Left cardiac atrium (tissue), 4 donors: ENCODE measurements at places on chromosomes 11 and 22.
A peak's percentile ranks its signal among the peaks of the same experiment; 100 is the strongest.

DNA sequence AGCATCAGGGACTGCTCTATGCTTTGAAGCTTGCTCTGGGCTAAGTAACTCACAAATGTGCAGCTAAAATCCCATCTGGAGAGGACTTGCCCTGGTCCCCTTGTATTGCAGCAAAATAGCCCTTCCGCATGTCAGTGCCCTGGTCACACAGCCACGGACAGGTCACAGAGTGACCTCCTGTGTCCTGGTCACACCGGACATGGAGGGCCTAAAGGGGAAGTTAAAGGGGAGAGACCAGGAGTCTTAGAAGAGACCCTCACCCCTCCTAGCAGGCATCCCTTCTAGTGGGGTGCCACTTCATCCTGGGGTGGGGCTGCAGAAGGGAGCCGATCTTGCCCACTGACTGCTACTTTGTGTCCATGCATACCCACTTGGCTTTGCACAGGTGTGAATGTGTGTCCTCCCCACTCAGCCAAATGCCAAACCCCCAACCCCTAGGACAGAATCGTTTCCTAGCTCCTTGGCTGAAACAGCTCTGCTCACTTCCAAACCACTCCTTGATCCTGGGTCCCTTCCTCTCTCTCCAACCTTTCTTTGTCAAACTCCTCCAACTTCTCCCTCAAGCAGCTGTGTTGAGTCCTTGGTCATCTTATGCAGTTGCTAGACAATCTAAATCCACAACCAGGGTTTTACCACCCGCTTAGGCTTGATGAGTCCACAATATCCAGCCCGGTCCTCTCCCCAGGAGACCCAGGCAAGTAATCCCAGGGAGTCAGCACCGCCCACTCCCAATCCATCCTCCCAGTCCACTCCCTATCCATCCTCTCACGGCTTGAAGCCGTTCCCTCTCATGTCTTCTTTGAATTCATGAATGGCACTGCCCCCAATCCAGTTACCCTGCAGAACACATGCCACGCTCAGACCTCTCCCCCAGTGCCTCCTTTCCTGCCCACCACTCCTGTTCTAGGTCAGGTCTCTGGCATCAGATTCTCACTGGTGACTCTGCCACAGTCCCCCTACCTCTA is 3.3 kb upstream of the FXYD6 start:
- no peak for DNase-seq

DNA sequence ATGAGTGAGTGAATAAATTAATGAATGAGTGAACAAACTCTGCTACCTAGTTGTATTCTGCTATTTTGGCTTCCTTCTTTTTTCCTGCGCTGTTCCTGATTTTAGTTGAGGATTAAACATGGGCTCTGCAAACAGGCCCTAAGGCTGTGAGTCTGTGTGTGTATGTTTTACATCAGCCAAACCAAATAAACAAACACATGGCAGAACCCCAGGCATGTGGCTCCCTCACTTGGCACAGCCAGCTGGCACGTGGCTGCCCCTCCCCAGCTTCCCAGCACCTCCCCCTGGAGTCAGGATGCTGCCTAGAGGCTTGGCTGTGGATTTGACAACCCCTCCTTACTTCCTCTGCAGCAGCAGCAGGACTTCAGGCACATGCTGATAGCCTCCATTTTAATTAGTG is 593.2 kb downstream of the INSC start:
- peak; percentile 57 for DNase-seq

- DNase-seq = no peak
Observed at GRCh38 chr22:40196628-40197360, 19.1 kb downstream of the TNRC6B start.

DNA sequence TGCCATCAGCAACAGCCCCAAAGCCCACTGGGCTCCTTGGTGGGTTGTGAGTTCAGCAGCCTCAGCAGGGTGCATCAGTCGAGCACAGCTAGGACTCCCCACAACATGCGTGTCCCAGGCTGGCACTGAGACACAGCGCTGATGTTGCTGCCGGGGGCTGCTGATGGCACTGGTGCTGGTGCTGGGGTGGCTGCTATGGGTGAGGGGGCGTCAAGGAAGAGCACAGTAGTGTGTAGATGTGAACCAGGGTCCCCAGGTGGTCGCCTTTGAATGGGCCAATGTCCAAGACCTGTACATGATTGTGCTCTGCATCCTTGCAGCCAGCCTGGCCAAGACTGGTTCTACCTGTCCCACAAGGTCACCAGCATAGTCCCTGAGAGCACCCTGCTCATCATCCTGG is 121.3 kb upstream of the SERPIND1 start:
- no peak for DNase-seq

DNA sequence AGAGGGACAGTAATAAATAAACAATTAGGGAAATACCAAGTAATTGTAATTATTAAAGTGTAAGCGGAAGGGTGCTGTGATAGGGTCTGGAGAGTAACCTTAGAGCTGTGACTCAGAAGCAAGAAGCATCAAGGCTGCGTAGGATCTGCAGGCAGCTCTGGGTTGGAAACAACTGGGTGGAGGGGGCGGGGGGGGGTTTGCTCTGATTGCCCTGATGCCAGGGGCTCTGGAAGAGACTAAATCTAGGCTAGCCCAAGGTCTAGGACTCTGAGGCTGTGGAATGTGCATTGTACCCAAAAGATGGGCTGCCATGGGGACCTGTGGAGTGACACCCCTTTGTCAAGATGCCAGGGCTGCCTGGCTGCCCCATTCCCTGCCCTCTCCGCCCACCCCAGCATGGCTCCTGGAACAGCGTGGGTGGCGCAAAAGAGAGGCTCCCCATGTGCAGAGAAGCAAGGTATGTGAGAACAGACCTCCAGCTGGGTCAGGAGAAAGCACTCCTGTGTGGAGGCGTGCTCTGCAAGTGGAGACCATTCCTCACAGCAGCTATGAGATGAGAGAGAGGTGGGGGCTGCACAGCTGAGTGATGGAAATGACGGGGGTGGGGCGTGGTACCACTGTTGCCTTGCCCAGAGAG is 101.1 kb upstream of the CRYBB3 start:
- no peak for DNase-seq

- no peak for DNase-seq
Observed at GRCh38 chr11:83542861-83543260, 256.7 kb upstream of the CCDC90B start.

DNA sequence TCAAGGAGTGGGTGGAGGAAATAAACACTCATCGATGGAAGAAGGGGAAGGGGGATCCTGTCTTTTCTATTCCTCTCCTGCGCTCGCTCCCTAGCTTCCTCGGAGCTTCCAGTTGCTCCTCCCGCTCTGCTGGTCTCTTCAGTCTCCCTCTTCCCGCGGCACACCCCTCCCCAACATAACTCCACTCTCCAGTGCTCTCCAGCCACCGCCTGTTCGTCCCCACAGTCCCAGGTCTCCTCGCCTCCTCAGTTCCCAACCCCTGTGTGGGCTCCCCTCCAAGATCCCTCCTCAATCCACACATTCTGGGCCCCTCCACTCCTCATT is 438 bp downstream of the ZW10 start:
- peak; percentile 26 for DNase-seq

DNA sequence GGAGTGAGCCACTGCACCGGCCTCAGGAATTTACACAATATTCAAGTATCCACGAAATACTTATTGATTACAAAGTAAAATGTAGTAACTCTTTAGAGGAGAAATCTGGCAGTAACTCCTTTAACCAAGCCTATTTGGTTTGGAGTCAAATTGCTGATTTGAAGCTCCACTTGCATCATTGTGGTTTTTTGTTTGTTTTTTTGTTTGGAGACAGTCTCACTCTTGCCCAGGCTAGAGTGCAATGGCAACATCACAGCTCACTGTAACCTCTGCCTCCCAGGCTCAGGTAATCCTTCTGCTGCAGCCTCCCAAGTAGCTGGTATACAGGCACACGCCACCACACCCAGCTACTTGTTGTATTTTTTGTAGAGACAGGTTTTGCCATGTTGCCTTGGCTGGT is 6.4 kb upstream of the QSER1 start:
- no peak for DNase-seq

DNA sequence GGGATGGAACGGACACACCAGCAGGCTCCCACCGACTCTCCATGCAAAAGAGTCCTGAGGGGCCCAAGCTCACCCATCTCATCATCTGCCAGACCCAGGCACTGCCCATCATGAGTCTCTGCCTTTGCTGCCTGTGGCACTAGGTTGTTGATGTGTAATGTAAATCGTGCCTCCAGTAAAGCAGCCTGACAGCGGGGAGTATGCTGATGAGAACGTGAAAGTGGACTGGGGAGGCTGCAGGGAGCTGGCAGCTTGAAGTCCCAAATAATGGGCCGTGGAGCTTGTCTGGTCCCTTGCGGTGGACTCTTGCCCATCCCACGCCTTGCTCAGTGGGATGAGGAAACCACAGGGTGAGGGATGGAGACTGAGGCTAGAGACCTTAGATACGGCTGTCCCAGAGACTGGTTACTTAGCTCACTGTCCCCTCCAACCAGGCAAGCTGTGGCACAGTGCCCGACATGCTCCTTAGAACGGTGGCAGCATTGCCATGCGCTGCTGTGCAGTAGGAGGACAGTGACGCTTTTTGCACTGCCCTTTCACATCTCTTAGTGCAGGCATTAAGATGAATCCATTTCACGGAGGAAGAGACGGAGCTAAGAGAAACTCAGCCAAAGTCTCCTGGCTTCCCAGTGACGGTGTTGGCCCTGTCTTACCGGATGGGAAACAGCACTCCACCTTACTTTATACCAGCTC is 39.6 kb upstream of the PLET1 start:
- DNase-seq = peak; percentile 42

DNA sequence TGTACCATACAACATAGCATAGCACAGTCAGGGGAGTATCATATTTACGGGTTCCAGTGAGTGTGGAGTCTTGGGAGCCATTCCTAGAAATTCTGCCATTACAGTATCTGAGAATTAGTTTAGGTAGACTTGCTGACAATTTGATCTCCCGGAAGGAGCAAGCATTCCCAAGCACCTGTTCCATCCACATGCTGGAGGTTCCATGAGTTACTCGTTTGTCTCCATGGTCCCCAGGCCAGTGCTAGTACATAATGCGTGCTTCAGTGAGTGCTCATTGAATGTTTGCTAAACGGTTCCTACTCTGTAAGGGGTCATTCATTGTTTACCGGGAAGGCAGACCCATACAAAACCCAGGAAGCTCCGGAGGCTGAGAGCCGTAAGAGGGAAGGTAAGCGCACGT is 27.4 kb upstream of the MYOD1 start:
- no peak for DNase-seq

DNA sequence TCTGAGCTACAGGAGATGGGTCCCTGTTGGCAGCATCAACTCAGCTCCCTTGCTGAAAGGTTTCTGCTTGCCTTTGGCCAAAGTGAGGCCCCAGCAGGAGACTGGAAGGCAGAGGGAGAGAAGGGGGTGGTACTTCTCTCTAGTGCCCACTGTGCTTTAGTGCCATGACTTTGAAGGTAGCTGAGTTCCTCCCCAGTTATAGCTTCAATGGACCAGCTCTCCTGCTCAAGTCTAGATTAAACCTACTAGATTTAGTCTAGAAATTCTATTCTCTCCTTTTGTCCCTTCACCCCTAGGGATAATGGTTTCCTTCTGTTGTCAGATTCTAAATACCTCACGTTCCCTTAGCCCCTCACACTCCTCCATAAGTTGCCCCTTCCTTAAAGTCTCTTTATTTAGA is 119.2 kb downstream of the TIMP3 start:
- no peak for DNase-seq

- no peak for DNase-seq
Observed at GRCh38 chr11:134785660-134786284, 373.7 kb upstream of the B3GAT1 start.

- peak; percentile 64 for DNase-seq
Observed at GRCh38 chr11:47980907-47981621, 705 bp downstream of the PTPRJ start.

DNA sequence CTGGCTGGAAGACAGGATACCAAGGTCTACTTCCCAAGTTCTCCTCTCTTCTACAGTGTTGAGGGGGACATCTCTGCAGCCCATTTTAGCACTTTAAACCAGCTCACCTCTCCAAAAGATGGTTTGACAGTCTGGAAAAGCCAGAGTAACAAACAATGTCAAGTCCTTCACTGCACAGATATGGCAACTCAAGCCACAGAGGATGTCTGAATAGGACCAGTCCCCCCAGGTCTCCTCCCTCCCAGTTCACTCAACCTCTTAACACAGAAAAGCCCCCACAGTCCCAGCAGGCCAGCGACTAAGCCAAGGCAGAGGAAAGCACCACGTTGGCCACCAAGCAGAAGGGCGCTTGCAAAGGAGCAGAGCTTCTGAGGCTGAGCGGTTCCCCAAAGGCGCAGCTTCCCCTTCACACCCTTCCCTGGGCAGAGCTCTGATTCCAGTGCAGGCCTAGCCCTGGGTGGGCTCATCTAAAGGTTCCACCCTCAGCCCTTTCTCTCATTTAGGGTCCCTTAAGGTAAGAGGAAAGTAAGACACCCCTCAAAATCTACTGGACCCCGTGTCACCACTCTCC is 62.7 kb downstream of the PAK1 start:
- DNase-seq = peak; percentile 24

- DNase-seq = no peak
Observed at GRCh38 chr11:44701276-44701675, 25.5 kb upstream of the TSPAN18 start.

- DNase-seq = no peak
Observed at GRCh38 chr11:103997082-103997481, 39.4 kb upstream of the DDI1 start.

GRCh38 chr11:92915551-92915950 is 53.9 kb upstream of the MTNR1B start:
- DNase-seq = no peak

DNA sequence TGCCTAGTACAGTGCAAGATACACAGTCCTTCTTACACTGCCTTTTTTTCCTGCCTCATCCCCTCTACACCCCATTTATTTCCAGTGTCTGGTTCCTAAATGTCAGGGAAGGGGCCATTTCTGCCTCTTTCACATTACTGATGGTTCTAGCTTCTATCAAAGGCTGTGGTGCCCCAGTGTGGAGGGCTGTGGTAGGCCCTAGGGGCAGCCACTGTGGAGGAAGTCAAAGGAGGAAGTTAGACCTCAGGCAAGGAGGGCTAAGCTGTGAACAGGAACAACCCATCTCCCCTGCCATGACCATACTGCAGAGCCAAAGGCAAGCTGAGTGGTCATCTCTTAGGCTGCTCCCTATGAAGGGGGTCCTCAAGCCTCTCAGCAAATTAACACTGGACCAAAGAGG is 81.9 kb upstream of the CRTAM start:
- DNase-seq = no peak

GRCh38 chr11:20278727-20279126 is 84.8 kb upstream of the HTATIP2 start:
- DNase-seq = no peak

DNA sequence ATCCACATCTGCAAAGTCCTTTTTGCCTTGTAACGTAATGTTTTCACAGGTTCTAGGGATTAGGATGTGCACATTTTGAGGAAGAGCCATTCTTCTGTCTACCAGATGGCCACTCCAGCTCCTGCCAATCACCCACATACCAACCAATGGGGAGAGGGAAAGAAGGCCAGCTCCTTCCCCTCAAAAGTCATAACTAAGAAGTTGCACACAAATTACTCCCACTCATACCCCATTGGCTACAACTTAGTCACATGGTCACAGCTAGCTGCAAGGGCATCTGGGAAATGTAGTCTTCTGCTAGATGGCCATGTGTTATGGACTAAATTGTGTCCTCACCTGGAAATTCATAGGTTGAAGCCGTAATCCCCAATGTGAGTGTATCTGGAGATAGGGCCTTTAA is 15.4 kb upstream of the MYOD1 start:
- no peak for DNase-seq

- no peak for DNase-seq
Observed at GRCh38 chr11:45743556-45744468, 61.1 kb upstream of the SLC35C1 start.

- peak; percentile 66 for DNase-seq
Observed at GRCh38 chr22:42169055-42169469, 38.5 kb upstream of the CYP2D6 start.
